Stimulated activated CD8-positive, alpha-beta memory T cell treated with anti-CD3 and anti-CD28 coated beads, Interleukin-15, amount 100 ng/mL, for 48 hours (primary cell): ENCODE measurements at places on chromosomes 4 and X.

- no peak for DNase-seq
These were observed 94.2 kb downstream of the PPP3CA start for GRCh38 chr4:101253121-101253520.

DNA sequence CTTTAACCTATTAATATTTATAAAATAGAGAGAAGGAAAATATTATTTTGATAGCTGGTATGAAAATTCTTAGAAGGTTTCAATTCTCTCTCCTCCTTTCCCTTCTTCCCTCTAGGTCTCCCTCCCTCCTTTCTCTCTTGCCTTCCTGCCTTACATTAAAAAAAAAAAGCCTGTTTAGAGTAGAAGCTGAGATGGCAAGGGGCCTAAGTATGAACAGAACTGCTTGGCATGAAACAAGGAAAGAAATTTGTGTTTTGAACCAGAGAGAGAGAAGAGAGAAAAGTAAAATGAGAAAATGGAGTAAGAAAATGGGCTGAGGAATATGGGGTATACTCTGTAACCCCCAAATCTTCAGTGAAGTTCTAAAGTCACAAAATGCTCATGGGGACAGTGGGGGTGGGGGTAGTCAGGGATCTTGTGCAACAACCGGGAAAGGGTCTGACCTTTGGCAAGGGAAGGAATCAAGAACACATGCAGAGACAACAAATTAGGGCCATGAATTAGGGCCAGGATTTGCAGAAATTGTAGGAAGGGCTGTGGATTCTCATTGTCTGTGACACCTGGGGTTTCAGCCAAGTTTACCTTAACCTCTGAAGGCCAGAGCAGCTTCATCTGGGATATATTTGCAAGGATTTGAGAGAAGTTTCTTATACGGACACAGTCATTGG is 30.6 kb downstream of the SUPT20HL2 start:
- no peak for DNase-seq

DNA sequence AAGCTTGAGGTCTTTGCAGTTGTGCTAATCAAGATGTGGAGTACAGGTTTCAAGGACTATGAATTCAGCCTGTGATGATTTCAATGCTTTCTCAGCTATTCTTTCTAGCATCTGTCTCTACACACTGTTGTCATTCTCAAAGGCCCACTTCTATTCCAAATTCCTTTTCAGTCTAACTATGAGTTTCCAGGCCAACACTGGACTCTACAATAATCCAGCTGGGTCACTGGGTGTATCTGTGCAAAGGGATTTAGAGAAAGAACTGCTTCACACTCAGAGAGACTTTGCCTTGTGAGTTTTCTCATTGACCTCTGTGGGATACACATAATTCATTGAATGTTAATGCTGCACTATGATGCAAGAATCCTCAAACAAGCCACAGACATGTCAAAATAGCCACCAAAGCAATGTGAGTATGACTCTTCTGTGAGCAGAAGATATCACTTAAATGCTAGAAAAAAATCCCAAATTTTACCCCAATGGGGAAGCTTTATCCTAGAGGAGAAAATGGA is 171.8 kb upstream of the CLNK start:
- no peak for DNase-seq

DNA sequence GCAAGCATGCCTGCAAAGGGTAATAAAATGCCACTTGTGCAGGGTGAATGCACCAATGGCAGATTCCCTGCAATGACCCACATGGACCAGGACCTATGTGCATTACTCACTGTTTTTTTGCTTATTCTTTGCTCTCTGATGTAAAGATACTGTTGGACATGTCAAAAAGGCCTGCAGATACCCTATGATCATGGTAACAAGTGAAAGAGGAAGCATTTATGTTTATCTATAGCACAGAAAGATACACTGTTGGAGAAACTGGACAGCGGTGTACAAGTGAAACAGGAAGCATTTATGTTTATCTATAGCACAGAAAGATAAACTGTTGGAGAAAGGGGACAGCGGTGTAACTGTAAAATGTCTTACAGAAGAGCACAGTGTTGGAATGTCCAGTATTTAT is 127.5 kb downstream of the PAPSS1 start:
- no peak for DNase-seq

GRCh38 chr4:119281393-119281792 is 40.5 kb downstream of the FABP2 start:
- no peak for DNase-seq
